Esophagus squamous epithelium (tissue), 5 donors: ENCODE measurements at places on chromosomes 1 and 21.

GRCh38 chr1:18852501-18852900, 7.0 kb downstream of the TAS1R2 start:
- DNase-seq, result no peak

- no peak for DNase-seq
These were observed 675.6 kb downstream of the SMYD3 start for GRCh38 chr1:245831518-245831917.

DNA sequence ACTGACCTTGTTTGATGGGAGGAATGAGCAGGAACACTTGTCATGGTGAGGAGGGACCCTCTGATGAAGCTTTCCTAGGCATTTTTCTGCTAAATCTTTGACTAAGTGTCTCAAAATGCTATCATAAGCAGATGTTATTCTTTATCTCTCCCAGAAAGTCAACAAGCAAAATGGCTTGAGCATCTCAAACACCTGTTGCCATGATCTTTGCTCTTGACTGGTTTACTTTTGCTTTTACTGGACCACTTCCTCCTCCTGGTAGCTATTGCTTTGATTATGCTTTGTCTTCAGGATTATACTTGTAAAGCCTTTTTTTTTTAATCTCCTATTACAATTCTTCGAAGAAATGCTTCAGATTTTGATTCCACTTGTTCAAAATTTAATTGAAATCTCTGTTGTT, 157.4 kb downstream of the GPR52 start:
- DNase-seq, result no peak

GRCh38 chr21:32868631-32869454, 97.3 kb upstream of the PAXBP1 start:
- DNase-seq, result no peak

- no peak for DNase-seq
These were observed 27.4 kb downstream of the URB2 start for GRCh38 chr1:229653420-229653819.

GRCh38 chr1:94490556-94490955, 51.0 kb downstream of the F3 start:
- DNase-seq, result no peak

DNA sequence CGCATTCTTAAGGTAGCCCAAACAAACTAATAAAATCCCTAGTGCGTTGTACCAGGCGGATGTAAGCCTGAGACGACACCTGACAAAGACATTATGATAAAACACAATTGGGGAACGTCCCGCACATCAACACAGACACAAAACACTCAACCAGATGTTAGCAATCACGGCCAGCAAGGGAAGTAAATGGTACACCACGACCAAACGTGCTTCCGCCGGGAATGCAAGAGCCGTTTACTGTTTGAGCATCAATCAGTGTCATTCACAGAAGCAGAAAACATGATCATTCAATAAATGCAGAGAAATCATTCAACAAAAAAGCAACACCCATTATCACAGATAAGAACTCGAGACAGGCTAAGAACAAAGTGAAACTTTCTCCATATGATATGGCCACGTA, 49.4 kb upstream of the COL18A1 start:
- no peak for DNase-seq

DNA sequence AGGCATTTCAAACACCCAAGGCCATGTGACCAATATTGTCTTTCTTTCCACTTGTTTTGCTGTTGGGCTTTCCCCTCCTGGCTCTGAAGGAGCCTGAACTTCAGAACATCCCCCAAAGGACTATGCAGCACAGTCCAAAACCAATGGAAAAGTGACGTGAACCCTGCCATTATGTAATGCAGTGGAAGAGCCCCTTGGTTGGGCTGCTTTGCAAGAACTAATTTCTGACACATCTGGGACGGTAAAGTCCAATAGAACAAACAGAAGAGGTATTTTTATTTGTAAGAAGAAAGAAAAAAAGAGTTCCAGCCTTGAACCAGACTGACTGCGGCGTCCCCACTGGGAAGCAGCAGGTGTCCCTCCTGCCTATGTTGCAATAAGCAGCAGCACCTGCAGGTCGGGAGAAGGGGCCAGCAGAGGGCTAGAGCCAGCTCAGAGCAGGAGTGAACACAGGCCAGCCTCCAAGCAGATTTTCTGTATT, 116.7 kb downstream of the CDC7 start:
- DNase-seq, result no peak

DNA sequence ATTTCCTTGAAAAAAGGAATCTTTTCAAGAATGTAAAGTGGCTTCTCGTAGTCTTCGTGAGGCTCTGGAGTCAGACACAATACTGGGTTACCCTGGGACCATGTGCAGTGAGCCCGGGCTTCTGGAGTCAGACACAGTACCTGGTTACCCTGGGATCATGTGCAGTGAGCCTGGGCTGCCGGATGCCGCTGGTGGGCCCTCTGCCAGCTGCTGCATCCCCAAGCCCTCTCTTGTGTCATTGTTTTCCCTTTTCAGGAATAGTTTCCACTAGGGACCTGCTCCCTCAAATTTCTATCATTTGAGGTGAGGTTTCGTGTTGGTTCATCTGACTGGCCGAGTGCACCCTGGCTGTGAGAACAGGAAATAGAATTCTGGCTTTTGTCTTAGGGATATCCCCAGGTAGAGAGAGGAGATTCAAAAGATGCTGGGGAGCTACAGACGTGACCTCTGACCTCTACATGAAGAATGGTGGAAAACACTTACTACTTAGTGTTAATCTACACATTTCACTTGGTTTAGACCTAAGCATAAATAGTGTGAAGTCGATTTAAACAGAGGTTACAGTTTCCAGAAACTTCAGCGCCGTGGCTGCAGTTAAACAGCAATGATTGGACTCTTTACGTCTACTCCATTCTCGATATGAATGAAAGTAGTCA, 10.6 kb downstream of the ADARB1 start:
- no peak for DNase-seq

DNA sequence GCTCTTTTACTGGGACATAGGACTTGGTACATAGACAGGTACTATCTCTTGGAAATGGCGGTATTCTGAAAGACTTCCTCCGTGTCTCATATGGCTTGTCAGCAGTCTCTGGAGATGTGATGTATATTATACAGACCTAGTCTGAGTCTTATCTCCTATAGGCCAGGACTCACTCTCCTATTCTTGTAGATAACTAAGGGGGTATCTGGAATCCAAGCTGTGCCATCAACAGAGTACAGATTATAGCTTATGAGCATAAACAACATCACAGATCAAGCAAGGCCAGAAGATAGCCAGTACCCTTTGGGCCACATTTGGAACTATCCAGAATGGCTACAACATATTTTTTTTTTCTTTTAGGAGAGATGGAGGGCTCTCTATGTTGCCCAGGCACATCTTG, 16.1 kb upstream of the RIMKLA start:
- no peak for DNase-seq

GRCh38 chr1:16605532-16606505, 7.5 kb downstream of the NBPF1 start:
- no peak for DNase-seq

GRCh38 chr1:46550751-46551231, 656 bp downstream of the KNCN start:
- no peak for DNase-seq

- no peak for DNase-seq
These were observed 38.4 kb downstream of the VCAM1 start for GRCh38 chr1:100757946-100758345.

DNA sequence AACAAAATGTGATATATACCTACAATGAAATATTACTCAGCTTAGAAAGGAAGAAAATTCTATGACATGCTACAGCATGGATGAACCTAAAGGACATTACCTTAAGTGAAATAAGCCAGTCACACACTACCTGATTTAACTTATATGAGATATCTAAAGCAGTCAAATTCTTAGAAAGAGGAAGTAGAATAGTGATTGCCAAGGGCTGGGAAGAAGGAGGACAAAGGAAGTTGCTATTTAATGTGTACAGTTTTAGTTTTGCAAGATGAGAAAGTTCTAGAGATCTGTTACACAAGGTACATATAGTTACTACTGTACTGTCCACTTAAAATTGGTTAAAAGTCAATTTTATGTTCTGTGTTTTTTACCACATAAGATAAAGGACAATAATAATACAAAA, 87.5 kb upstream of the KCTD3 start:
- DNase-seq, result no peak

DNA sequence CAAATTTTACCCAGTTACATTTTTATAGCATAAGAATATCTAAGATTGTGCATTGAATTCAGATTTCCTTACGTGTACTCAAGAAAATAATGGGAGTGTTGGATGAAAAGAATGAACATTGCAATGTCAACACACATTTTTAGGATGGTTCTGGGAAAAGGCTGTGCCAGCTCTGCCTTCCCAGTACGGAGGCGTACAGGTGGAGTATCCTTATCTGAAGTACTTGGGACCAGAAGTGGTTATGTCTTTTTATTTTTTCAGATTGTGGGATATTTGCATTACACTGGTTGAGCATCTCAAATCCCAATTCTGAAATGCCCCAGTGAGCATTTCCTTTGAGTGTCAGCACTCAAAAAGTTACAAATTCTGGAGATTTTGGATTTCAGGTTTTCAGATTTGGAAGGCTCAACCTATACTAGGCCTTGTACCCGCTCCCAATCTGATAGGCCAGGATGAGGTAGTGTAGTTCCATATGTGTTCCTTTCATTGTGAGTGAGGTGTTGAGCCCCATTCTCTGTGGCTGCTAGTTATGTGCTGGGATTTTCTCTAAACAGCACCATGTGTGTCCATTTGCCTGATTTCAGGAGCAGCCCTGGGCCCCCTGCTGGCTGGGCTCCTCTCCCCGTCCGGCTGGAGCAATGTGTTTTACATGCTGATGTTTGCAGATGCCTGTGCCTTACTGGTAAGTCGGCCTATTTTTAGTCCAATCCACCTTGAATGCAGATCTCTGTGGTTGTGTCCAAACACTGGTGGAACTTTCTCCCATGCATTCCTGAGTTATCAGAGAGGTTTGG, 60.8 kb downstream of the SLC37A1 start:
- no peak for DNase-seq

- DNase-seq, result no peak
These were observed 291.8 kb downstream of the DISC1 start for GRCh38 chr1:231918239-231919015.

GRCh38 chr21:44778499-44778911, 23.1 kb downstream of the UBE2G2 start:
- DNase-seq, result no peak

DNA sequence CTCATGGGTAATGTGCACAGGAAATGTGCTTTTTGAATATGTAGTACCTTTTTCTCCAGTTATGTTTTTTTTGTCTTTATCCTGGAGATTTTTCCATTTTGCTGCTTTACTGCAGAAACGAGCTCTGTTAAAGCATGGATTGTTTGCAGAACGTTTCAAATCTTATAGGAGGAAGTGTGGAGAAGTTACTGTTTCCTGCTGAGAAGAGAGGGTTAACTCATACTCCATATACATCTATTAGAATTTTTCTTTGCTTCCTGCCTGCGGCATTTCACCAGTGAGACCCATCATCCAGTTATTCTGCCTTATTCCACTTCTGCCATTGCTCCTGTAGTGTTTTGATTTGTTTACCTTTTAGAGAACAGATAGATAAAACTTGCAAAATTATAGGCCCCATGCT, 2.0 kb downstream of the RPRD2 start:
- DNase-seq, result no peak

- DNase-seq, result no peak
These were observed 41.6 kb upstream of the SEC16B start for GRCh38 chr1:178011465-178011828.

DNA sequence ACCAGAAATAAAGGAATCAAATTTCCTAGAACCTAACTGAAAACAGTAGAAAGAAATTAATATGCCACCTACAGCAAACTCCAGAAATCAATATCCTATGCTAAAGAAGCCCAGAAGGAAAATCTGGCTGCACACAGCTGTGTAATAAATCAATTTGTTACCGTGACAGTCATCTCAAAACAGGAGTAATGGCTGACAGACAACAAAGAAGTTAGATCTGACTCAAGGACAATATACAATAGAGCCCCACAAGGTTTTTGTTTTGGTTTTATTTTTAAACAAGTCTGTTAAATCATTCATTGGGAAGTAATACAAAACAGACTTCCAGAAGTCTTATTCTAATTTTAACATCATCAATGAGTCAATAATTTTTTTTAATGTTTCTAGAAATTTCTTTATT, 168.4 kb downstream of the RERE start:
- DNase-seq, result no peak

DNA sequence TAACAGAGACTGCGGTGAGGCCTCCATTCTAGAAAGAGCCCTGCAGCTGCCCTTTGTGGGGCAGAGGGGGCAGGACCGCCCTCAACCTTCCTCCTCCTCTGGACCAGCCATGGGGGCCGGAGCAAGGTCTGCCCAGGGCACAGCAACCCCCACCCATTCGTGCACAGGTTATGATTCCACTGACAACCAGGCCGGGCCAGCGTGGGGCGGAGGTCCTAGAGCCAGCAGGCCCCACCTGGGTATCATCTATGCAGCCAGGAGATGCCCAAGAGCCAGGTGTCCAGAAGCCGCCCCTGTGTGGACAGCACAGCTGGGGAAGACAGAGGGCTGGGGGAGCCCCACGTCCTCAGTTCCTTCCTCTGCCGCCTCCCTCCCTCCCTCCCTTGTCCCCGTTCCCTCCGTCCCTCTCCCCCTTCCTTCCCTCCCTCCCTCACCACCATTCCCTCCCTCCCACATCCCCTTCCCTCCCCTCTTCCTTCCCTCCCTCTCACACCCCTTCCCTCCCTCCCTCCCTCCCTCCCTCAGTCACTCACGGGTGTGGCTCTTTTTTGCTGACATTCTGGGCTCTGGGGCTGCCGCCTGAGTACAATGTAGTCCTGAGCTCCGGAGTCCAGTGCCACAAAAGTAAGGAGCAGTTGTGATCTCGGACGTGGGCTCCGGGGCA, 12.3 kb downstream of the RNF223 start:
- no peak for DNase-seq

DNA sequence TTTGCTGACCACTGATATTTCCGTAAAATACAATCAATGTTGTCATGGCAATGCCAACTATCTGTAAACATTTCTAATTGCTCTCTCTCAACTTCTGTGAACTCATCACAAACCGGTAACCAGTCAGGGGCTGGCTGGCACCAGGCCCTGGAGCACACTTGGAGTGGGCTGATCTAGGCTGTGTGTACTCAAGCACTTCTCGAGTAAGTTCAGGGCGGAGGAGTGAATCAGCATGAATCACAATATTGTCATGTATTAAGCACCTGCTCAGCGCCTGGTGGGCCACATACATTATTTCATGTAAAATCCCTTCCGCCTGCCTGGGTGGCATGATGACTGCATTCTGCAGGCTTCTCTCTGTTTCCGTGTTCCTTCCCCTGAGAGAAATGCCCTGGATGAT, 212.4 kb downstream of the FOXD2 start:
- no peak for DNase-seq

GRCh38 chr1:67496329-67496728, 66.1 kb upstream of the SERBP1 start:
- DNase-seq, result no peak

- no peak for DNase-seq
These were observed 8.2 kb downstream of the LMNA start for GRCh38 chr1:156122519-156123355.

- no peak for DNase-seq
These were observed 60.1 kb upstream of the KAZN start for GRCh38 chr1:14538335-14538734.
